ENCODE measurements at places on chromosomes 3 and 15.

GRCh38 chr3:63037116-63037515, 161.9 kb upstream of the CADPS start:
- no peak for DNase-seq

- DNase-seq: peak; percentile 95
Observed at GRCh38 chr3:49689046-49689907, at the start of the genes MST1 and RNF123. Gene MST1, minus strand, starts transcription at chr3:49689474. Its CDS starts 783 bp downstream, at chr3:49688691. Gene RNF123, plus strand, starts transcription at chr3:49689557. Its CDS starts 1,609 bp downstream, at chr3:49691166.

DNA sequence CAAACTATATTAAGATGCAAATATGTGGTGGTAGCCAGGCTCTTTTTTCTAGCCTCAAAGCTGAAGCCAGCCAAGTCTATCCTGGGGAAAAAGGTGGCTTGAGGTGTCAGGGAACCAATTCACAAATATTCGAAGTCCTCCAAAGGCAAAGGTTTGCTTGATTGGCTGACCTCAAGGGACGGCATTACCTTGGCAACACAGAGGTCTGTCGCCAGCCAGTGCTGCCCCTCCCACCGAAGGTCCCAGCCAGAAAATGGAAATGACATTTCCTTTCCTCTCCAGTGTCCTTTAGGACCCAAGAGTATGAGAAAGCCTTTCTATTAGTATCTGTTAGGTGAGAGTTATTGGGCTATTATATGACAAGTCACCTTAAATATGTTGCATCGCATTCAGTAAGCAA, 96.0 kb upstream of the LIMD1 start:
- DNase-seq: no peak

- peak; percentile 79 for DNase-seq
Observed at GRCh38 chr3:13264468-13264795, 155.7 kb downstream of the NUP210 start.

DNA sequence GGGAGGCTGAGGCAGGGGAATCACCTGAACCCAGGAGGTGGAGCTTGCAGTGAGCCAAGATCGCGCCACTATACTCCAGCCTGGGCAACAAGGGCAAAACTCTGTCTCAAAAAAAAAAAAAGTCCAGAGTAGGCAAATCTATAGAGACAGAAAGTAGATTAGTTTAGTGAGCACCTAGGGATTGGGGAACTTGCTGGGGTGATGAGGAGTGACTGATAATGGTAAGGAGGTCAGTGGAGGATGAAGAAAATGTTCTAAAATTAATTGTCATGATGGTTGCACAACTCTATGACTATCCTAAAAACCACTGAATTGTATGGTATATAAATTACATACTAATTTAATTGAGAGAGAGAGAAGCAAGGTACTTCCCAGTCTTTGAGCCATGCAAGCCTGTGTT, 27.8 kb upstream of the LYZL4 start:
- DNase-seq: no peak

Data from posterior cingulate gyrus (tissue), 11 donors.